ENCODE measurements at places on chromosomes 4 and X. TPM values are rescaled to one million over a fixed set of nuclear protein-coding genes. Genes with fewer than 3 reads are reported as not detected.

GRCh38 chr4:8028884-8029568 is 89.4 kb upstream of the AFAP1 start:
- no peak for DNase-seq
- no peak overlapping the region for H3K27ac ChIP-seq
- no peak overlapping the region for H3K4me3 ChIP-seq
- peaks cover under 1% of the 10 kb centered on the region for H3K27me3 ChIP-seq
- no peaks in the 10 kb centered on the region for H3K36me3 ChIP-seq

GRCh38 chrX:119482481-119483480 is 14.5 kb downstream of the SLC25A5 start:
- H3K4me1 ChIP-seq, result no peaks in the 10 kb centered on the region
- H3K36me3 ChIP-seq, result no peaks in the 10 kb centered on the region
- H3K27ac ChIP-seq, result peak overlapping the region; percentile 45
- H3K27me3 ChIP-seq, result no peaks in the 10 kb centered on the region
- peak; percentile 29 for DNase-seq
- peak overlapping the region; percentile 39 for H3K4me3 ChIP-seq

GRCh38 chr4:118814058-118814457 is 21.9 kb downstream of the SEC24D start:
- H3K27ac ChIP-seq, result no peak overlapping the region
- H3K27me3 ChIP-seq, result no peaks in the 10 kb centered on the region
- DNase-seq, result no peak
- no peak overlapping the region for H3K4me3 ChIP-seq
- peaks cover 18% of the 10 kb centered on the region for H3K36me3 ChIP-seq
- H3K4me1 ChIP-seq, result no peaks in the 10 kb centered on the region

- H3K4me3 ChIP-seq, result no peak overlapping the region
- no peaks in the 10 kb centered on the region for H3K36me3 ChIP-seq
- H3K27me3 ChIP-seq, result no peaks in the 10 kb centered on the region
- no peak for DNase-seq
Measured at GRCh38 chrX:13506574-13506973, 62.8 kb upstream of the EGFL6 start.

DNA sequence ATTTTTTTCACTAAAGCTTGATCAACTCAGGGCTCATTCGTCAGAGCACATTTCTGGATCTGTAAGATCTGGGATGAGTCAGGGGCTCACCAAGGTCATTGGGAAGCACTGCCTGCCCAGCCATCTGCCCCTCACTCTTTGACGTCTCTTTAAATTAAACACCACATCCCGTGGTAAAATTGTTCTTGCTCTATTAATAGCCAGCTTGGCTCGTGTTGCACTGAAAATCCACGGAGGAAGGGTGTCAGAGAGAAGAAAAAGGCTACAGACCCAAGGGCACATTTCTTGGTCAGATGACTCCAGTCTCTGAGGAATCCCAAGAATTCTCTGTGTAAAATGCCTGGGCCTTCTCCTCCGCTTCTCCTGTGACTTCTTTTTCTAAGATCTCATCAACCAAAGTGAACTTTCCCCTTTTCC is 45.7 kb upstream of the GATB start:
- H3K27ac ChIP-seq, result no peak overlapping the region
- DNase-seq, result no peak
- H3K4me1 ChIP-seq, result peaks cover 8% of the 10 kb centered on the region
- H3K36me3 ChIP-seq, result no peaks in the 10 kb centered on the region
- no peaks in the 10 kb centered on the region for H3K27me3 ChIP-seq
- no peak overlapping the region for H3K4me3 ChIP-seq

Gene ARMCX2
- 35.8 TPM for total RNA-seq

Gene EGFL6
- total RNA-seq, result not detected
